ENCODE measurements at places on chromosomes 5 and 9.
A peak's percentile ranks its signal among the peaks of the same experiment; 100 is the strongest.

DNA sequence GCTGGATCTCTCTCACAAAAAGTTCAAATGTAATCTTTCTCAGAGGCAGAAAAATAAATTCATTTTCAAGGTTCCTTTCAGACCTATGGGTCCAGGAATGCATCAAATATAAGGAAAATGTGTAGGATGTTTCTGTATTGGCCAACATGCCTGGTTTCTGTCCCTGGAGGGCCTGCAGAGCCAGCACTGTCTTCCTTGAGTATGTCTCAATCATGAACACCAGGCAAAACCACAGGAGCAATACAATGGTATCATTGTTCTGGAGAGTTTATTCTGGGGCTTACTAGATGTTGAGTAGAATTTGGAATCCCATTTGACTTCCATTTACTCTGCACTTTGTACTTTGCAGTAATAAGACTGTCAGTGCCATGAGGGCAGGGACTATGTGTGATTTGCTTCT, 23.5 kb downstream of the INSYN2B start:
- no peak for DNase-seq

GRCh38 chr5:181191526-181192336, 13.3 kb downstream of the TRIM7 start:
- peak; percentile 92 for DNase-seq

- no peak for DNase-seq
Observed at GRCh38 chr5:141753971-141754713, 72.1 kb upstream of the ARAP3 start.

GRCh38 chr9:1748407-1748806, 266.7 kb upstream of the SMARCA2 start:
- DNase-seq = no peak

DNA sequence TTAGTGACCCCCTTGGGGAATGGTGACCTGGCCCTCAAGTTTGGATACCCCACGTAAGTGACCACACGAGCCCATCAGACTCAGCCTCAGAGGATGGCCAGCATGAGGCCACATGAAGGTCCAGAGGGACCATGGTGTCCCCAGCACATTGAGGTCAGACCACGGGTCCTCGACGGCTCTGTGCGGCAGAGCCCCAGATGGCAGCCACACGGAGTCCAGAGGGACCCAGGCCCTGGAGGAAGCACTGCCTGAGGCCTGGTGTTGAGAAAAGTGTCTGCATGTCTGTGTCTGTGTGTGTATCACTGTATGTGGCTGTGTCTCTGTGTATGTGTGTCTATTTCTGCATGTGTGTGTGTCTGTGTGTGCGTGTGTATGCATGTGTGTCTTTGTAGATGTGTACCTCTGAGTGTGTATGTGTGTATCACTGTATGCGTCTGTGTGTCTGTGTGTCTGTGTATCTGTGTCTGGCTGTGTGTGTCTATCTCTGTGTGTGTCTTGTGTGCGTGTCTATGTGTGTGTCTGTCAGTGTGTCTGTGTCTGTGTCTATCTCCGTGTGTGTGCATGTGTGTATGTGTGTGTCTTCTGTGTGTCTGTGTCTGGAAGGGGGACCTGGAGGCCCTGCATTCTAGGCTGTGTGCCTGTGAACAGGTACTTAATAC, 992 bp downstream of the LCNL1 start:
- DNase-seq = no peak

DNA sequence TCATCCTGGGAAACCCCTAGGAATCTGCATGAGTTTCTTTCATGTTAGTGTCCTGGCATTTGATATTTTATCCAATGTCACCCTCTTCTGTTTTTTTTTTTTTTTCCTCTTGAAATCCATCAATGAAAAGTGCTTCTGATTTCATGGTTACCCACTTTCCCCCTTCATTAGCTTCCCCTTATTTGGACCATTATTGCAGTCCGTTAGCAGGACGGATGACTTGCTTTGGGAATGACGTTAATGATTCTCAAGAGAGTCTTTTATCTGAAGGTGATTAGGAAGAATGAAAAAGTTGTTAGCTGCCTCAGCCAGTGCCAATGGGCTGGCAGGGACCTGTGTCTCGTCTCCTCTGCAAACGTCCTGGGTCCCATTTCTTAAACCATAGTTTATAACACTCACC, 134.7 kb downstream of the SEMA6A start:
- no peak for DNase-seq

DNA sequence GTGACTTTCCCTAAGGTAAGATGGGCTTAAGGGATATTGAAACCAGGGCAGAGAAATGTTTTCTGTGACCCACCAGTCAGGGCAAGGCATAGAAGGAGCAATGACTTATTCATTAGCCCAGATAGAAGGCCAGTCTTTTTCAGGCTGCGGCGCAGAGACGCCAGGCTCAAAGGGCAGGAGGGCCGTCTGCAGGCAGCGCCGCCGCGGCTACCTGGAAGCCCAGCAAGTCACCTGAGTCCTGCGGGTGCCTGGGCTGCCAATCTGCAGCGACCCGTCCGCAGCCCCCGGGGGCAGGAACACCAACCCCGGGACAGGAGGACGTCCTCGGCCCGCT, 322 bp upstream of the SH3GL2 start:
- DNase-seq = no peak

- no peak for DNase-seq
Observed at GRCh38 chr9:87850391-87850790, 32.3 kb upstream of the SPATA31E1 start.

DNA sequence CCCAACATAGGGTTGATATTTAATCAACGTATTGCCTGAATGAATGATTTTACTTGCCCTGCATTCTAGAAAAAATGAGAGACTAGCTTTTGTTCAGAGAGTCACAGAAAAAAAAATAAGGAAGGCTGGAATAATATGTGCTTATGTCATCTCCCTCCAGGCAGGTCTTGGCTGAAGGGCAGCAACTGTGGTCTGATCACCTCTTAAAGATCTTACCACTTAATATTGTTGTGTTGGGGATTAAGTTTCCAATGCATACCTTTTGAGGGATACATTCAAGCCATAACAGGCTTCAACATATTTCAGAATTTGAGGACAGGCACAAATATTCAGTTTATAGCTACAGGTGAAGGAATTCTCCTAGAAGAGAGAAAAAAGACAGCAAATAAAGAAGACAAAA, 157.3 kb upstream of the S1PR3 start:
- no peak for DNase-seq

DNA sequence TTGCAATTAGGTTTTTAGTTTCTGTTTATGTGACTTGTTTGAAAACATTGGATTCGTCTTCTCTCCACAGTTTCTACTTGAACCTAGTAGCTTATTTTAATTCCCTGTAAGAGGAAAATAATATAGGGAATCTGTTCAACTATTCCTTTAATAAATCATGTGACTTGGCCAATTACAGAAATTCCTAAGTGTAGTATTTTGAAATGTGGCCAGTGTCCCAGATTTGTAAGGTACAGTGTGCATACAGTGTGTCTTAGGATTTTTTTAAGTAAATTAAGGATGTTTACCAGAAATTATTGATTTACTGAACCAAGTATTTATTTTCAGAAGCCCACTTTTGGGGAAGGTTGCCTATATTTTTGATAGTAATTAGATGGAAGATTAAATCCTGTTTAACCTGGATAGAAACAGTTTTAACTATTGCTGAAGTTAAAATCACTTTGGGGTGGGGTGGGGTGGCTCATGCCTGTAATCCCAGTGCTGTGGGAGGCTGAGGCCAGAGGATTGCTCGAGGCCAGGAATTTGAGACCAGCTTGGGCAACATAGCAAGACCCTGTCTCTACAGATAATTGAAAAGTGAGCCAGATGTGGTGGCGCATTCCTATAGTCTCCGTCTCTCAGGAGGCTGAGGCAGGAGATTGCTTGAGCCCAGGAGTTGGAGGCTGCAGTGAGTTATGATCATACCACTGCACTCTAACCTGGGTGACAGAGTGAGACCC, 36.9 kb downstream of the G3BP1 start:
- no peak for DNase-seq

- no peak for DNase-seq
Observed at GRCh38 chr9:3473405-3473804, 52.4 kb downstream of the RFX3 start.

DNA sequence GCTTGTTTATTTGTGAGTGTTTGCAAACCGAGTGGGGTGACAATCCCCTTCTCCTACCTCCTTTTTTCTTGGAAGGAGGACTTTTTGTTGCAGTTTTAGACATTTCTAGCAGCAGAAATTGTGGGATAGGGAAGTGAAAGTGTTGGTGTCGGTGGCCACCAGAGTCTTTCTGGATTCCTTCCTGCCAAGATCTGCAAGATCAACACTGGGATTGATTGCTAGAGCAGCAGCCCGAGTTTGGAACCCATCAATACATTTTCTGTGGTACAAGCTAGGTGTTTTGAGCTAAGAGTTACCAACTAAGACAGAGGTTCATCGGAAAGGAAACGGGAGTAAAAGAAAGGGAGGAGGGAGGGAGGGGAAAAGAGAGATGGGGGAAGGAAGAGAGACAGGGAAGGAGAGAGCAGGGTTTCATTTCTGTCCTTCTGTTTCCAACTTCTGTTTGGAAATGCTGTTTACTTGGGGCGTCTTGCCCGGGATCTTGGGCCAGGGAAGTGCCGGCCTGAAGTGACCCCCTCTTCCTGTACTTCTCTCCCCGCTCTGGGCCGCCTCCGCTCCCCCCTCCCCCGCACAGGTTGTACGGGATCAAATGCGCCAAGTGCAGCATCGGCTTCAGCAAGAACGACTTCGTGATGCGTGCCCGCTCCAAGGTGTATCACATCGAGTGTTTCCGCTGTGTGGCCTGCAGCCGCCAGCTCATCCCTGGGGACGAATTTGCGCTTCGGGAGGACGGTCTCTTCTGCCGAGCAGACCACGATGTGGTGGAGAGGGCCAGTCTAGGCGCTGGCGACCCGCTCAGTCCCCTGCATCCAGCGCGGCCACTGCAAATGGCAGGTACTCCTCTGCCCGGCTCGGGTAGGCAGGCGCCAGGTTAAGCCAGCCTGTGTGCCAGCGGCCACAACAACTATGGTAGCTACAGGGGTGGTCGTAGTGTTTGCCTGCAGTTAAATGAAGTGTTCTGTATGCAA, 4.0 kb downstream of the ISL1 start:
- DNase-seq = no peak

DNA sequence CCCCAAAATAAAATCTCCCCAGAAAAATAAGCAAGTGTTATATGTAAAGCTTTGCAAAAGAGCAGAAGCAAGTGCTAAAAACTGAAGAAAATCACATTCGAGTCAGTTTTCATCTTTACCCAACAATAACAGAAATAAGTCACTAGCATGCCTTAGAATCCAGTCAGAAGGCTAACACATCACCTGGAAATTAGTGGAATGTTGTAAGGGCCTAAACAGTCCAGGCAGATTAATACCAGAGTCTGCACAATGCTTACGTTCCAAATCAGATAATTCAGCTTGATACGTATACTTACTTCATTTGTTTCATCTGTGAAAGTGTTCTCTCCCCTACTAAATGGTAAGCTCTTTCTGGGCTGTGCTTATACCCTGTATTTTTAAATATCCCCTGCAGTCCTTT, 42.7 kb downstream of the SUSD1 start:
- no peak for DNase-seq

DNA sequence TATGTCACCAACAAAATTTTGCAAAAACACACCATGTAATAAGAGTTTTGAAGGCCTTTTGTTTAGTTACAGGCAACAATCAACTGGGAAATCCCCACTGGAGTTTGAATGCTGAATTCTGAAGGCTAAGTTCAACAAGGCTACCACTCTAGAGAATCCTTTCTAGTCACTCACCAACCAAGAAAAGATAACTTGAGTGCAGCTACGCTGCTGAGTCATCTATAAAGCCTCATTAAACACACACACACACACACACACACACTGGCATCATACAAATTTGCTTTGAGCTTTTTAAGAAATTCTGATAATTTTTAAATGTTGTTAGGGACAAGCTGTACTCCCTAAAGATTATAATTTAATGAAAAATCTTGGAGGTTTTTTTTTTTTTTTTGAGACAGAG, 219.6 kb downstream of the DENND1A start:
- no peak for DNase-seq

GRCh38 chr5:43367909-43368669, 44.1 kb downstream of the CCL28 start:
- DNase-seq = no peak

Data from gastrocnemius medialis (tissue), 4 donors.